Stimulated activated CD8-positive, alpha-beta memory T cell treated with anti-CD3 and anti-CD28 coated beads, Interleukin-7, amount 100 ng/mL, for 1 hour (primary cell): ENCODE measurements at places on chromosomes 3 and 15.

- DNase-seq = no peak
Observed at GRCh38 chr3:118529554-118529953, 505.1 kb downstream of the IGSF11 start.

- DNase-seq = no peak
Observed at GRCh38 chr3:13080591-13080990, 7.4 kb upstream of the IQSEC1 start.

- no peak for DNase-seq
Observed at GRCh38 chr3:23232016-23232415, 28.9 kb downstream of the UBE2E2 start.

GRCh38 chr15:93107646-93108045, 18.6 kb upstream of the RGMA start:
- no peak for DNase-seq

GRCh38 chr15:40952301-40952900, 870 bp upstream of the CHAC1 start:
- no peak for DNase-seq

- no peak for DNase-seq
Observed at GRCh38 chr3:178059119-178059518, 477.1 kb upstream of the KCNMB2 start.

DNA sequence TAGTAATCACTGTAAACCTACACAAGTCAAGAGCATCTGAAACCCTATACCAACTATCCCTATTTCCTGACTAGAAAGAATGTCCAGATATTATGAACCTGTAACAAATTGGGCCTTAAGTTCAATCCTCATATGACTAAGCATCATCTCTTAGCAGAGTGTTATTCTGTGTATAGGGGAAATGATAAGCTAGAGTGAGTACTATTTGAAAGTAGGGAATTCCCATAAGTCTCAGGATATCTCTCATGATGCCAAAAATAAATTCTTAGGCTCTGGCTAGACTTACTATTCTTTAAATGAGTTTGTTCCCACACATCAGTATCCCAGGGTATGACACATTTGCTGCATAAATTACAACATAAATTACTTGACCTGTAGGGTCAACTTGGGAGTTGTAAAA, 15.3 kb downstream of the MRPL47 start:
- no peak for DNase-seq

DNA sequence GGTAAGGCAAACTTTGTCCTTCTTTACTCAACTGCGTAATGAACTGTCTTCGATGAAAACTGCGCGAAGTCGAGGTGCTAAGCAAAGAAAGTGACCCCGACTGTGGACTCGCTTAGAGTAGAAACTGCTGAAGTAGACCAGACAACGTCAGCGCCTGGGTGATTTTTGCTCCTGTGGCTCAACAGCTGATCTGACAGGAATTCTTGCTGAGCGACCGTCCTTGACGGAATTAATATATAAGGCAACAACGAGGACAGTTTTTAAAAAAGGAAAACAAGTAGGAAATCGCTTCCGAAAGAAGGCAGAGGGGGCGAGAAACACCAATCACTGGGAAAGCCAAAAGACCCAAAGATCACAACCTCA, 541 bp downstream of the RPS27L start:
- DNase-seq = no peak

DNA sequence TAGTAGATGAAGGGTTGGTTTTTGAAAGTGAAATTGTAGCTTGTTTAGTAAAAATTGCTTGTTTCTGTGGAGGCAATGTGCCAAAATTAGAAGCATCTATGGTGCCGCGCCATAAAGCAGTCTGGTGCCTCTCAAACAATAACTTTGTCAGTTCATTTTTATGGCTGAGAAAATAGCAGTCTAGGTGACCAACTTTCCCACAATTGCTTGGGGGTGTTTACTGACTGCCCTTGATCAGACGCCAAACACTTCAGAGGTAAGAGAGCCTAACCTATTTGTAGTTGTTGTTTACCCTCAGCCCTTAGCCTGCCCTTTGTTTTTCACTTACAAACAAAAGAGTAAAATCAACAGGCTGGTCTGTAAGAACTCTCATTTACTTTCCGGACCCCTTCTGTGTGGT, 174.5 kb downstream of the FNDC3B start:
- DNase-seq = no peak

- DNase-seq = no peak
Observed at GRCh38 chr3:142945023-142945422, 18.5 kb downstream of the PAQR9 start.

- no peak for DNase-seq
Observed at GRCh38 chr15:66838671-66839239, 136.7 kb downstream of the SMAD6 start.

GRCh38 chr3:97487587-97487986, 277.0 kb upstream of the ARL6 start:
- DNase-seq = no peak

DNA sequence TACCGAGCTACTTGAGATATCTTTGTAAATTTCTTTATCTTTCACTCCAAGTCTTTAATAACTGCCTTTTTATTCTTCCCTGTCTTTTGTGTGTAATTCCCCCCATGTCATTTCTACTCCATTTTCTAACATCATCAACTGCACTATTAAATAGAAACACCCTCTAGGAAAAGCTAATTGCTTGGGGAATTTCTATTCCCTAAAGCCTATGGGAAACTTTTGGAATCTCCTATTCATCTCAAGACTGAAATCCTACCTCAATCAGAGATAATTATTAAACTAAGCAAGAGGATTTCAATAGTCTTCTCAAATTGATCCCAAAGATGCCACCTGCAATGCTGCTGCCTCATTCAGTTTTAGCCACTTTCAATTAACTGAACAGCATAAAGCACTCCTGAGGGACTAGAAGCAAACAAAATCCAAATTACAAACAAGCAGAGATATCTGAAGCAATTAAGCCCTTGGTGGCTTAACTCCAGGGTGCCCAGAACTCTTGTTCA, 598.7 kb downstream of the IGSF11 start:
- DNase-seq = no peak
